ENCODE measurements at places on chromosomes 7 and 10.

- DNase-seq, result no peak
Observed at GRCh38 chr10:35420044-35420443, 83.7 kb downstream of the CCNY start.

DNA sequence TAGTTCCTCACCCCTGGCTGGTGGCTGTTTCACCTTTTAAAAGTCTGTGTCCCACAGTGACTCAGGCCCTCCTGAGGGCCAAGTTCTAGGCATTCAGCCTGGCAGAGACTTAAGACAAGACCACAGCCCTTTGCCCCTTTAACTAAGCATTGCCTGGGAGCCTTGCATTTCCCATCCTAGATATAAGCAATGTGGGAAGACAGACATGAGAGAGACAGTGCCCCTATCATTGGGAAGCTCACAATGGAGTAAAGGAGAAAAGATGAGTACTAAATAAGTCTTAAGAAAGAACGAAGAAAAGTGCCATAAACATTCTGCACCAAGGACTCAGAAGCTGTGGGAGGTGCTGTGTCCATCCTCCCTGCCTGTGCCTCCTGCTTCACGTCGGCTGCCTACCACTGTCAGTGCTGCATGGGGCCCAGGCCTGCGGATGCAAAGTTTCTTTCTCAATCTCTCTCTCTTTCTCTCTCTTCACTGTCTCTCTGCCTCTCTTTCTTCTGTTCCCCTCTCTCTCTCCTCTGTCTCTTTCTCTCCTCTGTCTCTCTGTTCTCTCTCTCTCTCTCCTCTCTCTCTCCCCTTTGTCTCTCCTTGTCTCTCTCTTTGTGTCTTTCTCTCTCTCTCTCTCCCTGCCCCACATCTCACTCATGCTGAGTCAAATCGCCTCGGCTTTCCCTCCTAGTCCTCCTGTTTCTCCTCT lies 21.5 kb downstream of the GPRIN2 start:
- DNase-seq, result no peak

DNA sequence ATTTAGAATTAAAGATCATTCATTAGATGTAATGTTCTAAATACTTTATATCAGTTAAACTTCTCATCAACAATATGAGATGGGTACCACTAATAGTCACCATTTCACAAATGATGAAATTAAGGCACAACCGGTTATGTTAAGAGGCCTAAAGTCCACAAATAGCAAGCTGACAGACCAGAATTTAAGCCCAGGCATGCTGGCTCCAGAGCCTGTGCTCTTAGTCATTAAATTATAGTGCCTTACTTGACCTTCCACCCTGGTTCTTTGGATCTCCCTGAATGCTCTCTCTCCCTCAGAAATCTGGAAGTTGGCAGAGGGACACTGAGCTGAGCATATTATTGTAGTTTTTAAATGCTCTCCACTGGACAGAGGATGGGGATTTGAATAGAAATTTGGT lies 3.6 kb downstream of the LIPN start:
- DNase-seq, result no peak

DNA sequence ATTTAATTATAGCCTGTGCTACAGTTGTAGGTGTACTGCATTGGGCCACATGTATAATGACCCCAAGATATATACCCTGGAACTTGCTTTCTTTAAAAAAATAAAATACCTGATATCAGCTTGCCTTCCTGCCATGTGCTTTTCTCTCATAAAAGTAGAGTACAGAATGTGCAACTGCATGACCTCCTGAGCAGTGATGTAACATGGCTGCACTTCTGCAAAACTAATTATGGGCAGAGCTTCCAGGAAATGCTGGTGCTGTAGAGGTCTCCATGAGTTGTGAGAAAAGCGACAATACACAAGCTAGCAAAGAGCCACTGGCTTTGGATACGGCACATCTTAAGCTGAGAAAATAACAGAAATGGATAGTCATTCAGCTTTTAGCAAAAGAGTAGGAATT lies 6.5 kb upstream of the ERLIN1 start:
- DNase-seq, result no peak

- DNase-seq, result no peak
Observed at GRCh38 chr7:148921189-148921588, 37.1 kb upstream of the EZH2 start.
